ENCODE measurements at places on chromosomes 1 and 21.

- DNase-seq, result no peak
Measured at GRCh38 chr1:119116725-119117124, 23.7 kb downstream of the WARS2 start.

GRCh38 chr1:164836614-164837018 lies 277.6 kb downstream of the PBX1 start:
- no peak for DNase-seq

DNA sequence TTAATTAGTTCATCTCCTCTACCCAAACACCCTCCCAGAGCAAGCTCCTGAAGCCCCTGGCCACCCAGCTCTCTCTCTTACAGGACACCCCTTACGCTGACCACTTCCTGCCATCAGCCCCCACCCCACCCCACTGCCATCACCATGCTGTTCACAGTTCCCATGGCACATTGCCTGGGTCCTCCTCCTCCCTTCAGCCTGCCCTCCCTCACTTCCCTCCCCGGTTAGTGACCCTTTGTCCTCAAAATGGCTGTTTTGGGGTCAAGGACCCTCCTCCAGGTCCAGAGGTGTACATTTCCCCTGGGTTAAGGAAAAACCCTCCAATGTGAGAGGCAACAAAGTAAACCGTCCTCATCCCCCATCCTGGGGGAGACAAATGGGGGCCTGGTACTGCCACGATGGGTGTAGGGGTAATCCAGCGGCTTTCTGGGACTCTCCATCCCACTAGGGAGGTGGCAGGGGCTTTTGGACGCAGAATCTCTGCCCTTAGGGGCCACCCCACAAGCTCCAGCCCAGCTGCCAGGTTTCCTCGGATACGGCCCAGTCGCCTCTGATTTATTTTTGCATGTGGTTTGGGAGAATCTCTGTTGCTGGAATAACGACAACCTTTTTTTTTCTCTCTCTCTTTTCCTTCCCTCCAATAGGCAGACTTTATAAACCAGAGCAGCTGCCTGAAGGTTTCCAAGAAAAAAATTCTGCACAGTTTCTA lies 8.5 kb downstream of the CAMK2N1 start:
- DNase-seq, result no peak

GRCh38 chr1:44929531-44929930 lies 56.9 kb downstream of the EIF2B3 start:
- no peak for DNase-seq

GRCh38 chr1:224067621-224068457 lies 46.1 kb upstream of the FBXO28 start:
- no peak for DNase-seq

GRCh38 chr1:3735688-3736087 lies 16.6 kb upstream of the CCDC27 start:
- DNase-seq, result no peak

DNA sequence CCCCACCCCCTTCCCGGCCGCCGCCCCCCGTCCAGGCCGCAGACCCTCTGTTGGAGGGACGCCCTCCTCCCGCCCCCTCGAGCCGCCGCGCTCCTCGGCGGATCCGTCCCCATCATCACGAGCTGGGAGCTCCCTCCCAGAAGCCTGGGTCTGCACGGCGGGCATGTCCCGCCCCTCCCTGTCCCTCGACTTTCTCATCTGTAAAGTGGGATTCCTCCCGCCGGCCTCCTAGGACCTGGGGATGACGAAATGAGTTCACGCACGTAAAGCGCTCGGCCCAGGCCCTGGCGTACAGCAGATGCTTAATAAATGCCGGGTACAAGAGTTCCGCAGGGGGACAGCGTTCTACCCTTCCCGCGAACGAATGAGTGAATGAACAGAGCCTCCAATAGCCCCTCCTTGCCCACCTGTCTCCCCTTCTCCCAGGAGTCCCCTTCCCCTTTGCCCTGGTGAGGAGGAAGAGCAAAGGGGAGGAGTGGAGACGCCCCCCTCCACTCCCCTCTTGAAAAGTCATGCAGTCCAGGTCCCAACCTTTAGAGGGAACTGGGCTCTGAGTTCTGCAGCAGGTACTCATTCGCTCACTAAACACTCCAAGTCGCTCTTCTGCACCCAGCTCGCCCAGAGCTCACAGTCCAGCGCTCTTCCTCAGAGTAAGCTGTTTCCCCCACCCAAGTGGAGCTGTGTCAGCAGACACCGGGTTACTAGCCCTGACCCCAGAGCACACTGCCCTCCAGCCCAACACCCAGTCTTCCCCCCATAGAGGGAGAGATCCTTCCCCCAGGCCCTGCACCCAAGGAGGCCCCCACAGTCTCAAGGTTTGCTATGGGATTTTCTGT lies 16.8 kb downstream of the RAP1GAP start:
- DNase-seq, result no peak

DNA sequence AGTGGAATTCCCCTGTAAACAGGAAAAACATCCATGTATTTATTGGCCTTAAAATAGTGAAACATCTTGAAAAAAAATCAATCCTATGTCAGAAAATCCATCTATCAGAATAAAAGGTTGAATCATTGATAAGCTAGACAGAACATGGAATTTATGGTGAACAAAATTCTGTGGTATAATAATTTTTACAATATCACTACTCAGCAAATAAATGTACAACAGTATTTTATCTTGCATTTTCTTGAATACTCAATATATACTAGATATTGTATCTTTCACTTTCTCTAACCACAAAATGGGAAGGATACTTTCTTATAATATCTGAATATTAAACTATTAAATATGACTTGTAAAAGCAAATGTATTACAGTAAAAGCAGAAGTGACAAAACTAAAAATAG lies 5.7 kb upstream of the UBE4B start:
- DNase-seq, result no peak

- no peak for DNase-seq
Measured at GRCh38 chr1:90048043-90048442, 53.1 kb downstream of the ZNF326 start.

DNA sequence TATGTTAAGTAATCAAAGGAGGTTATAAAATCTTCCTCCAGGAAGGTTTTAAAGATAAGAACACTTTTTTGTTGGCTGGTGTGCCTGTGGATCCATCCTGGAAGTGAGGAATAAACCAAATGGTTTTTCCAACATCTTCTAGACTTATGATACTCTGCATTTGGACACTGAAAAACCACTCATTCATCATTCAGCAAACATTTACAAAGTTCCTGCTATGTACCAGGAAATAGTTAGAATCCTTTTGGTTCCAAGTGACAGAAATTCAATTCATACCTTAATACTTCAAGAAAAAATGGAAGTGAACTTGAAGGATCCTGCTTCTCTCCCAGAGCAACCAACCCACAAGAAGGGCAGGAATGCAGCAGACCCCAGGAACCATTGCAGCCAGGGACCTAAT lies 39.6 kb upstream of the PIGC start:
- DNase-seq, result no peak

- DNase-seq, result no peak
Measured at GRCh38 chr1:178093494-178093950, 382 bp upstream of the RASAL2 start.

DNA sequence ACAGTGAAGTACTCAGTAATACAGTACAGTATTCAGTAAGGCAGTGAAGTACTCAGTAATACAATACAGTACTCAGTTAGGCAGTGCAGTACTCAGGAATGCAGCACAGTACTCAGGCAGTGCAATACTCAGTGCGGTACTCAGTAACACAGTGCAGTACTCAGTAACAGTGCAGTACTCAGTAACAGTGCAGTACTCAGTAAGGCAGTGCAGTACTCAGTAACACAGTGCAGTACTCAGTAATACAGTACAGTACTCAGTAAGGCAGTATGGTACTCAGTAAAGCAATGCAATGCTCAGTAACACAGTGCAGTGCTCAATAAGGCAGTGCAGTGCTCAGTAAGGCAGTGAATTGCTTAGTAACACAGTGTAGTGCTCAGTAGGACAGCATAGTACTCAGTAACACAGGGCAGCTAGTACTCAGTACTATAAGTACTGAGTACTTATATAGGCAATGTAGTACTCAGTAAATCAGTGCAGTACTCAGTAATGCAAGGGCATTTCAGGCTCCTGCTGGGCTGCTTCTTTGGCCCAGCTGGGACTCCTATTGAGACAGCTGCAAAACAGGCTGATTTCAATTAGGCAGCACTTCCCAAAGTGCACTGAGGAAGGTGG lies 411.3 kb downstream of the DISC1 start:
- no peak for DNase-seq

DNA sequence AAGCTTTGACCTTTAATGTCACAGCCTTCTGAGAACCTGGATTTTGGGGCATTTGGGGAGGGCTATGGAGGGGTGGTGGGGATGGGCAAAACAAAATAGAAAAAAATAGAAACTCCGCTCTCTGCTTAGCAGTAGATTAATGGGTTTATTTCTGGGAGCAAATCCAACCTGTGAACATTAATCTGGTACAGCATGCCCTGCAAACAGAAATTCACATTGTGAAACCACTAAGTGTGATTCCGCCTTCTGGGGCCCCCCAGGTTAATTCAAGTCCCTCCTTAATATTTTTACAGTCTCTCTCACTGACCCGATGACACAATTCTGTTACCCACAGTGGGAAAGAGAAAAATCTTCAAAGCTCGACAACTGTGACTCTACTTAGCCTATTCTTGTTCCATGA lies 76.4 kb downstream of the TIAM1 start:
- DNase-seq, result no peak

GRCh38 chr1:7427605-7428300 lies 343.3 kb upstream of the VAMP3 start:
- no peak for DNase-seq
